ENCODE measurements at places on chromosomes 2 and 18.

GRCh38 chr2:119820275-119820674, 60.6 kb downstream of the PTPN4 start:
- peak; percentile 94 for DNase-seq

- peak; percentile 31 for DNase-seq
Observed at GRCh38 chr18:79687806-79688205, 8.2 kb downstream of the CTDP1 start.

DNA sequence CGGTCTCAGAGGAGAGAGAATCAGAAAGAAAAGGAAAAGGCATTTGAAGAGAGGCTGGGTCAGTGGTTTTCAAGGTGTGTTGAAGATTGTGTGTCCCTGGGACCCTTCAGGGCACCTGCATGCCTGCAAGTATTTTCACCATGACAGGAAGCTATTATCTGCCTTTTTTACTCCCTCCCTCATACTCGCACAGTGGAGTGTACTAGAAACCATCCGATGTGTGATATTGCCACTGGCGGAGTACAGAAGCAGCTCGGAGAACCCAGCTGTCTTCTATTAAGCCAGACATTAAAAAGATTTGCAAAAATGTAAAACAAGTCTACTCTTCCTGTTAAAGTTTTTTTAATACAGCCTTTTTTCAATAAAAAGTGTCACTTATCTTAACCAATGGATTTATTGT, 33.7 kb upstream of the RFX8 start:
- no peak for DNase-seq

- no peak for DNase-seq
Observed at GRCh38 chr2:178251151-178251955, 57.0 kb downstream of the OSBPL6 start.

DNA sequence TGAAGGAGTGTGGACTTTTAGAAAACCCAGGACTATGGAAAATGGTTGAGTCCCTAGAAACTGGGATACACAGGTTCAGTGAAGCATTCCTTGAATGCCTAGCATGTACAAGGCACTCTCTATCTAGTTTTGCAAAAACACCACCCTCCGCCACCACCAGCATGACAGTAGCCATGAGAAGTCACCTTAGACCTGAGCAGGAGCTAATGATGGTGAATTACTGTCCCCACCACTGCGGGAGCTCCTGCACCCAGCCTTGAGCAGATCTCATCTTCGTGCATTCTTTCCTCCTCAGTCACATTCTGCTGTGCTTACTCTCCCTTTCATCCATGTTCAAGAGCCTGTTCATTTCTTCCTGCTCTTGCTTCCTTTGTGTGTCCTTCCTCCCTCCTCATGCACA, 86.2 kb upstream of the ZNF516 start:
- DNase-seq, result no peak

DNA sequence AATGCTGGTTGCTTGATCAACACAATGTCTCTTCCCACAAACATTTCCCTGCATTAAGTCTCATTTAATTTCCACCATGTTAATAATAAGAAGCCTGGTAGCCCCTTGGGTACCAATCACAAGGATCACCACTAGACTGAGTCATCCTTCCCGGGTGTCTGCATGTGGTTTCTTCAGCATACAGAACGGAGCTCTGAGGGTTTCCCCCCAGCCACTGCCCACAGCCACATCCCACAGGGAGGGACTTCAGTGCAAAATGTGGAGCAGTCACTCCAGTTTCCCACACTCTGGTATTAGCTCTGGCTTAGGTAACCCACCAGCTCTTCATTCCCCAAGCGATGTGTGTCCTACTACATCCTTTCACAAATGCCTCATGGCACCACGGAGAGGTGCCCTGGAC, 42.7 kb upstream of the POLE4 start:
- DNase-seq, result peak; percentile 8

DNA sequence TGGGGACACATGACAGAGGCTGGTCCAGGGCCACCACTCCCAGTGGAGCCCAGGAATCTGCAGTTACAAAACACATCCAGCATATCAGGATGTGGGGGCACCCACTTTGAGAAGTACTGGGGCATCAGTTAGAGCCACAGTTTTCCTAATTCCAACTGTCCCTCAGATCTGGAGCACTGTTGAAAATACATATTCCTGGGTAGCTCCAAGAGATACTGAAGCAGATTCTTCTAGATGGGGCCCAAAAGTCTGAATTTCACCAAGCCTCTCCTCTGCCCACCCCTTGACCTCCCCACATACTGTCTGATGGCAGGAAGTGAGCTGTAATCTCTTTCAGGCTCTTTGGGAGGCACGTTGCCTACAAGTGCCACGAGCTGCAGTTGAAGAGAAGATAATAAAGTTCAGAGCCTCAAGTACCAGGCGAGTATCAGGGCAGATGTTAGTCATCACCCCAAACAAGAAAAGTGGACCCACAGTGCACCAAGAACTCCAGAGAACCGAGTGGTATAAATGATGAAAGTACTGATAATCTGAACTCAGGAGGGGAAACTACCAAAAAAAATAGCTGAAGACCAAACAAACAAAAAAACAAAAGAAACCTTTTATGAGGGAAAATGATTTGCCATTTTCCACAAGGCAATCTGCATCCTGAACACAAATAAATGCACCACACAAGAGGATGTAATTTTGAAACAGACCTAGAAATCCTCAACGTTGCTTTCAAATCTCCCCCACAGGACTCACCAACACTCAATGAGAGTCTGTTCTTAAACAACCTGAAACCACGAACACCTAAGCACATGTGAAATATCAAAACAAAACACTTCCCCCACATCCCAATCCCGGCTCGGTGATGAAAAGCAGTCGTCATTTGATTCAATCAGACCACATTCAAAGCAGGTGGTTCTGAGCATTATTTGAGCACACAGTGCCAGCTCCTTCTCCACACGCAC, 98.7 kb downstream of the TCF4 start:
- DNase-seq, result no peak

DNA sequence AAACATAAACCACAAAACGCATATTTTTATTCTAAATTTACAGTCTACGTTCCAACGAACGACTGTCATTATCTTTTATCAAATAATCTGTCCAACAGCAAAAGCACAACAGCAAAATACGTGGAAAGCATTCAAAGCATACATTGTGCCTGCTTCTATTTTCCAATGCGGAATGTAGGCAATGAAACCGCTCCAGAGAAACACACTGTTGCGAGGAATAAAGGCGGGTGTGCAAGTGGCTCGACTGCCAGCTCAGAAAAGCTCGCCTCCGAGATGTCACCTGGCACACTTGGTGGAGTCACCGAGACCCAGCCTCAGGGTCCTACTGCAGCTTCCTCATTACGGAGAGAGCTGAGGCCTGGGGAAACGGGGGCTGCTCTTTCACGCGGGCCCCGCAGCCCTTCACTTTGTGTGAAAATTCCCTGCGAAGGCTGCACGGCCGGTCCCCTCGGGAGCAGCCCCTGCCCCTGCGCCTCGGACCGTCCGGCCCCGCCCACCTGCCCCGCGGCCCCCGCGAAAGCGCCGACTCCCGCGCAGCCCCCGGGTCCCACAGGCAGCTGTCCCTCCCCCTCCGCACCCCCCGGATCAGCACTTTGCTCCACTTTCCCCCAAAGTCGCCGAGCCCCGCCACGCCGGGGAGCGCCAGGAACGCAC, 752 bp downstream of the MGAT4A start:
- DNase-seq, result no peak

DNA sequence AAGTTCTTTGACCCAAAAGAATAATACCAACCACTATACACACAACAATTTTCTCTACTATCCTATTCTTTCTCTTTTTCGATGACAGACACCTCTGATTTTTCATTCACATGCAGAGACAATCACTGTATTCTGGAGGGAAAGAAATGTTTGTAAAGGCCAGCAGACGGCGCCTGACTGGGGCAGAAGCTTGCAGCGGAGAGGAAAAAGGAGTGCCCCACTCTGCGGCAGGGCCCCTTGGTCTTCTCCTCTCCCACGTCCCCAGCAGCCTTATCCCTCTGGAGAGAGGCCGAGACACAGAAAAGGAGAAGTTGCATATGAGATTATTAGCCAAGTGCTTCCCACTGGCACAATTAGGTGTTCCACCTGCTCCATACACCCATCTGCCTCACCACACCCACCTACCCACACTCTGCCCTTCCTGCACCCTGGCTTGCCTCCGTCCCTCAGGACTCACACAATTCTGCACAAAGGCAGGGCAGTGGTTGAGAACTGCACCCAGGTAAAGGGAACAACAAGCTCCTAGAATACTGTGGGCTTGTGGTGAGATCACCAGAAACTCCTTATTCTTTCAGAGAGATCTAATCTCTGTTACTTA, 687.3 kb downstream of the NRXN1 start:
- DNase-seq, result no peak

DNA sequence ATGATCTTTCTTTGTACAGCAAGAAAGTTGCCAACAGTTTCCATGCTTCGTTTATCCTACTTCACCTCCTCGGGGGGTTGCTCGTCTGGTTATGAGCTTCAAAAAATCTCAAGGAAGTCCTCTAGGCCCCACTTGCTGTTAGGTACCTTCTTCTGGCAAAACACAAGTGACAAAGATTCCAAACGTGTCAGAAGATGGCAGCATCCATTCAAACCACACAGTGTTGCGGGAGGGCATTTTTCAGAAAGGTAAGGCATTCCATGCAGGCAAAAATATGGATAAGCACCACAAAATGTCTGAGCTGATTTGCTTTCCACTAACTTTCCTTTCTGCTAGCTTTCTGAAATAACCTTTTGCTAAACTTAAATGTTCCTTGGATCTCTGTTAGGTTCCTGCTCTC, 13.2 kb upstream of the OR6B3 start:
- DNase-seq, result no peak

DNA sequence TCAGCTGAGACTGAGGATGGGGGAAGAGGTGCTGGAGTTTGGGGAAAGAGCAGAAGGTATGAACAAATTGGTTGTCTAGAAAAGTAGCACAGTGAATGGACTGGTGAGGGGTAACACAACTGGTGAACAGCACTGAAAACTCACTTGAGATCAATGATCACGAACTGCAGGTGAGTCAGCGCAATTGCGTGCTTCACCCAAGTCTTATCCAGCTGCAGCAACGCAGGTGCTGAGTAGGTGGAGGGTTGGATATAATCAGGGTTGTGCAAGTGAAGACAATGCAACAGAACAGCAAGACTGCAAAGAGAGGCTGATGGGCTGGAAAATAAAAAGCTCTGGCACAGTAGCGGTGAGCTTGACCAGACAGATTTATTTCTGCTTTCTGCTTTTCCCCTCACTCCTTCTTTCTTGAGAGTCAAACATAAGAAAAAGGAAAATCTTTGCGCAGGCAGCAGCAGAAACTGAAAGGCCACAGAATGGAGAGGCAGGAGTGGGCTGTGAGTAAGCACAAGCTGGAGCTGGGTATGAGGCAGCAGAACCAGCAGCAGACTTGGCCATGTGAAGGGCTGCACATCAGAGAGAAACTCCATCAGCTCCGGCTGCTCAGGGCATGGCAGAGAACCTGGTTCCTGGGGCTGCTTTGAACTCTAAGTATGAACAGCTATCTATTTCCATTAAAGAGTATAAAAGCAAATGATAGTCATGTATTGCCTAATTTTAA, 99.4 kb upstream of the ARL5A start:
- DNase-seq, result no peak

DNA sequence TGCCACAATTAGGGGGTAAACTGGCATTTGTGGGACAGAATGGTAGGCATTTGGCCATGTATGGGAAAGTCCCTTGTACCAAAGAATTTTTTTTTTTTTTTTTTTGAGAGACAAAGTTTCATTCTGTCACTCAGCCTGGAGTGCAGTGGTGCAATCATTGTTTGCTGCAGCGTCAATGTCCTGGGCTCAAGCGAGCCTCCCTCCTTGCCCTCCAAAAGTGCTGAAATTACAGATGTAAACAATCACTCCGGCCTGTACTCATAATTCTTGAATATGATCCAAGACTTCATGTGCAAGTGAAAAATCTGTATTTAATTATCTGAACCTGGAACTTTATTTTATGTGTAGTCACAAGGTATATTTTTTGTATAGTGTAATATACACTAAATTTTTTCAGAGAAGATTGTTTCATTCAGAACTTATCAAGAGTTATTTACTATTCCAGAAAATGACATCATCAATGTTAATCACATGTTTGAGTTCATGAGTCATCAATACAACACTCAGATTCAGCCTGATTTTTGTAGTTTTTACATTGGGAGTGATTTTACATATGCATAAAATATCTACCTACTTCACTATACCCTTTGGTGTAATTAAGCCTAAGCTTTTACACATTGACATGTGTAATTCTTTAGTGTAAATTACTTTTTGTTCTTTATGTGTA, 138.7 kb upstream of the L3MBTL4 start:
- DNase-seq, result no peak

DNA sequence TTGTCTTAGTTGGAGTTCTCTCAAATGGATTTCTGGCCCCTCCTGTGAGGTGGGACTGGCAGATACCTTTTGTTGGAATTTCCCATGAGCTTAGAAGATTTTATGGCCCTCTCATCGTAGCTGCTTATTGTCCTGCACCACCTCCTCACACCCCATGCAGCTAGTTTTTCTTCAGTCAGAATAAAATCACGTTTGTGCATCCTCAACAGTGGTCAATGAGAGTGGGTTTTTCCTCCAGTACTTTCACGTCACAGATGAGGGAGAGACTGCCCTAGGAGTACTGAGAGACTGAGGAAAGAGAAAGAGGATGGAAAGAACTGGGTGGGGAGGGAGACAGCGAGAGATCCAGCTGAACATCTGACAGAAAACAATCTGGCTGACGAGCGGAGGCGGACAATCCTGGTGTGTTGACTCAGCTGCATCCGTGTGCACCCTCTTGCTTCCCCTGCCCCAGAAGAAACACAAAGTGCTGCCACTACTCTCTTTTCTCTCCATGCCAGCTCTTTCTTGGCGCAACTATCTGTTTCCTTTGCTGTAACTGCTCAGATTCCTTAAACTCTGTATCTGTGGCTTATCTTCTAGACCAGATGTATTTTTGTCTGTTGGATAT, 7.4 kb downstream of the RAPGEF4 start:
- DNase-seq, result no peak

DNA sequence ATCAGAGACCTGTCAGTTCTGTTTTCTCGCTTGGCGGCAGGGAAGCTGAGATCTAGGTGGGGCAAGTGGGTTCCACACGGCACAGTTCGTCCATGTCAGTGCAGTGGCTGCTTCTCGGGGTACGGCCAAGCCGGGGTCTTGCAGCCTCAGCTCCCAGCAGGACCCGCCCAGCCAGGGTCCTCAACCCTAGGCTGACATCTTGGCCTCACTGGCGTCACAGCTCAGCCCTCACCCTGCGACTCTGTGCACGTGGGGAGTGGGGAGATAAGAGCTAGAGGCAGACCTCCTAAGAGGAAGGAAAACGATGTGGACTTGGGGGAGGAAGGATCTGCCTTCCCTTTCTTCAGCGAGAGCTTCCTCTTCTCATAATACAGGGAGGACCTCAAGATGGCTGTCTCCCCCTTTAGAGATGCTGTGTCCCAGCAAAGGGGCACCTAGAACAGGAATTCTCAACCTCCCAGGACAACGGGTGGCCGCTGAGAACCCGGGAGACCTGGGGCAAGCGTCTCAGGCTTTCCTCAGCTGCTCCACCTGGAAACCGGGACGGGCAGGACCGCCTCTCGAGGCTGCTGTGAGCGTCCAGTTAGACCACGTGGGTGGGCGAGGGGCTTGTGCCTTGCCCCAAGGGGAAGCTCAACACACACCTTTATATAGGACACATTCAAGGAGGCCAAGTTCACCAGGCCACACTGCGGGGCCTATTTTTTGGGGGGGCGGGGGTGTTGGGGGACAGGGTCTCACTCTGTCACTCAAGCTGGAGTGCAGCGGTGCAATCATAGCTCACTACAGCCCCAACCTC, 23.5 kb upstream of the KLF11 start:
- no peak for DNase-seq

Measured in skeletal muscle cell (primary cell).